ENCODE measurements at places on chromosomes 16 and 17. TPM values are rescaled to one million over a fixed set of nuclear protein-coding genes. Genes with fewer than 3 reads are reported as not detected.

DNA sequence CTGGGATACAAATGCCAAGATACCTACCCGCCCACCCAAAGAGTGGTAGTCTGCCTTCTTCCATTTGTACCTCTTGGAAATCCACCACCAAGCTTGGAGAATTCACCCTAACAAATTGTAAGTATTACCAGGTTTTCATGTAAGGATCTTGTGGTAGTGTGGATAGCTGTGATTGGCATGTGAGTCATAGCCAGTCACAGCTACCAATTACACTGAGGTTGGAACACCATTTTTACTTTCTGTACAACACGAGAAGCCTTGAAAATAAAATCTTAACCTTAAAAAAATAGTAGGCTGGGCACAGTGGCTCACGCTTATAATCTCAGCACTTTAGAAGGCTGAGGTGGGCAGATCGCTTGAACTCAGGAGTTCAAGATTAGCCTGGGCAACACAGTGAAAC, 18.5 kb upstream of the SLC35G3 start:
- no peak for DNase-seq

The DNAH3 gene
- polyA plus RNA-seq, result not detected

GRCh38 chr16:86533767-86534351, 21.2 kb downstream of the MTHFSD start:
- no peak for DNase-seq

The APOH gene
- polyA plus RNA-seq, result not detected

The CRISPLD2 gene
- polyA plus RNA-seq, result 0.14 TPM

- no peak for DNase-seq
These were observed 8.1 kb upstream of the TNFRSF13B start for GRCh38 chr17:16980061-16980460.

DNA sequence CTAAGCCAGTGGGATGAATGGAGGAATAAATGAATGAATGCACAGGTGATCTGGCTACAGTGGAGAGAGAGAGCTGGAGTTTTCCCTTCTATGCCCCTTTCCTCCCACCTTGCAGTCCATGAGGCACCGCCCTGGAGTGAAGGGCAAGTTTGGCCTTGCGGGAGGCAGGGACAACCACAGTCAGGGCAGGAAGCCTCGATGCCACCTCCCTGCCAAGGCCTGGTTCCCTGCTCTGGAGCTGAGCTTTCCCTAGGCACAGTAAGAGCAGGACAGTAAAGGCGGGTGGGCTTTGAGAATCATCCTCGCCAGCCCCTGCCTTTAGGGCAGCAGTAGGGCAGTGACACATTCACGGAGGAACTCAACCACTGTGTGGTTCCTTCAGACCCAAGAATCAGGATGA, 72.6 kb downstream of the RBFOX3 start:
- DNase-seq, result no peak

- DNase-seq, result no peak
These were observed 14.9 kb downstream of the SEC14L5 start for GRCh38 chr16:4972938-4973587.
